Stimulated activated CD4-positive, alpha-beta T cell treated with anti-CD3 and anti-CD28 coated beads, Interleukin-15, amount 100 ng/mL, for 1 hour (primary cell): ENCODE measurements at places on chromosomes 3 and 15.

DNA sequence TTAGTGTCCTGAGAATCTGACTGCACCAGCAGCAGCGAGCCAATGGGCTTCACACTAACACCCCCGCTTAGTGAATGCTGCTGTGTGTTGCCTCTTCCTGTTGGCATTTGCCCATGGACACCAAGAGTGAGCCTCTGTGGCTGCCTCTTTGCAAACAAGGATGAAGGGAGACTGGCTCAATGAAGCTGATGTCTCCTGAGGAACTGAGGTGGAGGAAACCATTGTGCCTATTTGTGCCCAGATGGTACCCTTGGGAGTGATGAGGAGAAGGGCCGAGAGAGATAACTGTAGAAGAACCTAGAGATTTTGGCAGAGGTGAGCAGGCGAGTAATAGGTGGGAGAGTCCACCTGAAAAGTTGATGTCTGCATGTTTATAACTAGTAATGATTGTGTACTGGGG is 51.2 kb downstream of the IL20RB start:
- no peak for DNase-seq

DNA sequence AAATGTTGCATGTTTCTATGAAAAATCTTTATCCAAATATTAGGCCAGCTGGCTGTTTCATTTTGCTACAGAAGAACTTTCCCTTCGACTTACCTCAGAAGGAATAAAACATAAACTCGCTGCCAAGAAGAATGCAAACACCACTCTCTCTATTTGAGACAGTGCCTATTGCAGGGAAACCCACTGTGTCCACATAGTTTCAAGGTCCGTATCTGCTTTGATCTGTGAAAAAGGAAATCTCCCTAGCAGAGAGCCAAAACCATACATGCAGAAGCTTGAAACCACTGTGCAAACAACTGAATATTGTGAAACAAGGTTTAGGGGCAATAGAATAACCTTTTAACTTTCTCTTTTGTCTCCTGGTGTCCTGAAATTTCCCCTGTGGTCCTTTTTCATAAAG is 35.0 kb upstream of the CAPN7 start:
- DNase-seq: no peak

- no peak for DNase-seq
These were observed 172.9 kb upstream of the CTDSPL start for GRCh38 chr3:37688756-37689155.

DNA sequence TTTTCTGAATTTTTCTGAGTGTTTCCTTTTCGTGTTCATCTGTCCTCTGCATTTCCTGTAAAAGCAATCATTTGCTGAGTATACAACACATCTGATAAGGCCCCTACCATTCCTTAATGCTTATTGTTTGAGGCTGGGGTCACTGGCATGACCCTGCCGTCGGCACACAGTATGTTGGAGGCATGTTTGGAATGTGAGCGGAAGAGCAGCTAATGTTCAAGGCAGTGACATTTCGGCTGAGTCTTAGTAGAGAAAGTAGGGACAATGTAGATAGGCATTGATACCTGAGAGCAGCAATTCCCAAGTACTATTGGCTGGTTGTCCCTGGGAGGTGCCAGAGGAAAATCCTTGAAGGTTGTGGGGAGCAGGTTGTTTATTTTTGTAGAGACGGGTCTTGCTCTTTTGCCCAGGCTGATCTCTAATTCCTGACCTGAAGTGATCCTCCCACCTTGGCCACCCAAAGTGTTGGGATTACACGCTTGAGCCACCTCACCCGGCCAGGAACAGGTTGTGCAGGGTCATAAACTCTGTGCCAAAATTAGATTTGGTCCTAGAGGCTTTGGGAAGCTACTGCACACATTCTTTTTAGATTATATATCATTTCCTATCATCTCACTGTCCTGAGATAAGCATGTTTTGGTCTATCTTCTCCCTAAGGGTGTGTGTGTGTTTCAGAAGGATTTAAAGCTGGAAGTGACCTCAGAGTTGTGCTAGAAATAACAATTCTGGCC is 13.5 kb downstream of the PTPN23 start:
- no peak for DNase-seq

GRCh38 chr3:50610181-50610971 is 1.2 kb downstream of the CISH start:
- DNase-seq: no peak

DNA sequence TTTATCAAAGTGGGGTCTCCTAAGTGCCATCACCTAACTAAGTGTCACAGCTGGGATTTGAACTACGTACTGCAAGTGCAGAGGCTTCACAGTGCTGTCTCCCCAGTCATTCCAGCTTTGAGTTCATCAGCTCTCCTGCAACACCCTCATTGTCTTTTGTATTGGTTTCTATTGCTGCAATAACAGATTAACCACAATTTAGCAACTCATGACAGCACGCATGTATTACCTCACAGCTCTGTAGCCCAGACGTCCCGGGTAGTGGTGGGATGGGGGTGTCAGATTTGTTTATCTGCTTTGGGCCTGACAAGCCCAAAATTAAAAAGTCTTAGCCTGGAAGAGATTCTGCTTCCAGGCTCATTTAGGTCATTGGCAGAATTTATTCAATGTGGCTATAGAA is 220.5 kb upstream of the LRRN1 start:
- DNase-seq: no peak

DNA sequence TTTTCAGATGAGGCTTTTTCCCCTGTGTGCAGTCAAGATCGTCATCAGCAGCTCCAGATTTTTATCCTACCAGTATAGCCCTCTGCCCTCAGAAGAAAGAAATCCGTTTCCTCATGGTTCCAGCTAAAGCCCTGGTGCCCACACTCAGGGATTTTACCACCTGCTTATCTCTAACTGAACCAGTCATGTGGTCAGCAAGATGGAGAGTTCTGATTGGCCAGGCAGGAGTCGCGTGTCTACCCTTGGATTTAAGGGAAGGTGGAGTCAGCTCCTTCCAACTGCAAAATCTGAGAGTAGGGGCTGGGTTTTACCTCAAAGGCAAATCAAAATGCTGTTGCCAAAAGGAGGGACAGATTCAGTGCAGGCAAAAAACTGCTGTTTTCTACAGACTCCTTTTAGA is 135.3 kb downstream of the LRTM1 start:
- DNase-seq: no peak

DNA sequence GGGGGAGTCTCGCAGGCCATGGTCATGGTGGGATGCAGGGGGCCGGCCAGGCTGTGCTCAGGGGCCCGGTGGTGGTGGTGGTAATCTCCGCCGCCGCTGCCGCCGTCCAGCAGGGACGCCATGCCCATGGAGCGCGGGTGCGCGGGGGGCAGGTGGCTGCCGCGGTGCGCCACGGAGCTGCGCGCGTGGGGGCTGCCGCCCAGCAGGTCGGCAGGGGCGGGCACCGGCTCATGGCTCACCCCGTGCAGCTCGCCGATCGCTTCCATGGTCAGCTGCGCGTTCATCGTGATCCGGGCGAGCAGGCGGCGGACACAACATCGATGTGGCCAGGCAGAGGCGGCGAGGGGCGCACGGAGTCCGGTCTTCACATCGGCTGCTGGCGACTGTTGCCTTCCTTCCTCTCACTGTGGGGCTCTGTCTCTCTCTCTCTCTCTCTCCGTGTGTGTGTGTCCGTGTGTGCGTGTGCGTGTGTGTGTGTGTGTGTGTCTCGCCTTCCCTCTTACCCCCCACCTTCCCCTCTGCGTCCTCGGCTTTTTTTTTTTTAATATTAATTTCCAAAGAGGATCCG is 451 bp downstream of the ONECUT1 start:
- no peak for DNase-seq

DNA sequence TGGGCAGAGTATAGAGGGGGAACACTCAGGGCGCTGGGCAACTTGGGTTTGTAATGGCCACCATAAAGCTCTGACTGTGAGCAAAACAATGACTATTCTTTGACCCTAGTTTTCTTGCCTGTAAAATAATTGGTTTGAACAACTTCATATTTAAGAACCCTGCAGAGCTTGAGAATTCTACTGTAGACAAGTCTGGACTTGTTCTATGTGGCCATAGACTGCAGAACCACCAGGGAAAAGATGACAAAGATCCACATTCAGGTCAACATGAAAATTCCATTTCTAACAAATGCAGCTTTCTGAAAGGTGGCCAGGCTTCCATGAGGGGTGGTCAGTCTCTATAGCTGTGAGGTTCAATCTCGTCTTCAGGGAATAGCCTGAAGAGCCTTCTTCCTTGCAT is 239.4 kb upstream of the LRRN1 start:
- no peak for DNase-seq

GRCh38 chr3:27085829-27086730 is 283.1 kb downstream of the NEK10 start:
- no peak for DNase-seq

- no peak for DNase-seq
These were observed 38.7 kb downstream of the HSPBAP1 start for GRCh38 chr3:122754929-122755328.

DNA sequence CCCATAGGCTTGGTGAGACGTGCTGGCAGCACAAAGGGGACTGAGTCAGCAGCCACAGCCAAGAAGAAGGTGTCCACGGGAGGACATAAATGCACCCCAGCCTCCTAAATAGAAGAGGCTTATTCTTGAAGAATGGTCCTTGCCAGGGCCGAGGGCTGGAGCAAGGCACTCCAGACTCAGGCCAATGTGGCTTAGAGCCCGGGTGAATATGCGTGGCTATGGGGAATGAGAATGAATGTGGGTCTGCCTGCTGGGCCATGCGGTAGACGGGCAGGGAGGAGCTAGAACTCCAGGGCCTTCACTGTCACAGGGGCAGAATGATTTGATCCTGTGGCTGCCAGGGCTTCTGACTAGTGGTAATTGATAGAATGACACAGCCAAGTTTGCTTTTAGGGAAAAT is 34.0 kb downstream of the DHX30 start:
- DNase-seq: no peak

GRCh38 chr3:68315964-68316363 is 616.4 kb downstream of the TAFA4 start:
- no peak for DNase-seq

DNA sequence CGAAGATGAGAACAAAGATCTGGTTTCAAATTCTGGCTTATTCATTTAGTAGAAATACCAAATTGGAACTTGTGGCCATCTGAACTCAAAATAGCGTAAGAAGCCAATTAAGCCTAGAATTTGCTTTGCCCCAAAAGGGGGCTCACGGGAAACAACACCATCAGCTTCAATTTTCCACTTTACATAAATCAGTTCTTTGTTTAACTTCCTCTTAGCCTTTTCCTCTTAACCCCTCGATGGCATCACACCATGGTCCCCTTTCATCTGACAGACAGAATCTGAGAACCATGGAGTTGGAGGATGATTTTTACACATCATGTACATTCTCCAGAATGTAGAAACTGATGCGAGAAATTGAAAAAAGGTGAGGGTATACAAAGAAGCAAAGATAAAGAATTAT is 207.0 kb downstream of the FOXP1 start:
- DNase-seq: no peak

DNA sequence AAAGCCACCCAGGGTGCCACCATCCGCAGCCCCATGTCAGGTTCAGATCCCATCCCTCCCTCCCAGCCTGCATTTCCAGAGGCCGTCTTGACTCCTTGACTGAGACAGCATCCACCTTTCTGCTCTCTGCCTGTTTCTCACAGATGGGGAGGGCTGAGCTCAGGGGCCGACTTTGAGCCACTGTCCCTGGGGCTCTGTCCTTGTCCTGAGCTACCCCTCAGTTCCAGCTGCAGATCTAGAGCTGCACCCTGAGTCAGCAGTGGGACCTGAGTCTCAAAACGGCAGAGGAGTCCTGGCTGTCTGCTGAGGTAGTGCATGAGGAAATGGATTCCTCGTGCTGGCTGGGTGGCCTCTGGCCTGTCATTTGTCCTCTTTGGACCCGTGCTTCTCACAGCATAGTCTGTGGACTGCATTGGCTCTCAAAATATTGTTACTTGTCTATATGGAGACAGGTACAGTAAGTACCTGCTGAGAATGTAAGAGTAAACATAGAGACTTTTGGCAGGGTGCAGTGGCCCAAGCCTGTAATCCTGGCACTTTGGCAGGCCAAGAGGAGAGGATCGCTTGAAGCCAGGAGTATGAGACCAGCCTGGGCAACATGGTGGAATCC is 22.3 kb downstream of the RPLP1 start:
- no peak for DNase-seq

GRCh38 chr15:31392761-31393401 is 66.2 kb downstream of the KLF13 start:
- DNase-seq: no peak

DNA sequence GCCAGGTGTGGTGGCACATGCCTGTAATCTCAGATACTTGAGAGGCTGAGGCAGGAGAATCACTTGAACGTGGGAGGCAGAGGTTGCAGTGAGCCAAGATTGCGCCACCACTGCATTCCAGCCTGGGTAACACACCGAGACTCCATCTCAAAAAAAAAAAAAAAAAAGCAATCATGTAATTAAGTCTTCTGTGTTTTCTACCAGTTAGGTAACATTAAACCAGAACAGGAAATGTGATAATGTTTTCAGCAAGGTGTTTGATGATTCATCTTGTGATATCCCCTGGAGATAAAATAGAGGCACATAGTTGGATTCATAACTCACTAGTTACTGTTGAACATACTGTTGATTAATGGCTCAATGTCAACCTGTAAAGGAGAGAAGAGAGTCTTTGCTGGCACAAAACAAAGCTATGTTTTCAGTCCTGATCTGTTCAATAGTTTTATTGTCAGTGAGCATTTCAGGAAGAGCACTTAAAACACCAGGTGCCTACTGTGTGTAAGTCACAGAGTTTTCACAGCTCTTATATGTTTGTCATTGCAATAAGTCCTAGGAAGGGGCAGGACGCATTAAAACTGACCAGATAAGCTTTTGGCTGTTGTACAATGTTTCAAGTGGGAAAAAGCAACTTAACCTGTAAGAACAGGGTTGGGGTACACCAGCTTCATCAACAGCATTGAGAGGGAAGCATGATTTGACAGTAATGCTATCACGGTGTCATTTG is 19.5 kb downstream of the DNAJB11 start:
- no peak for DNase-seq

DNA sequence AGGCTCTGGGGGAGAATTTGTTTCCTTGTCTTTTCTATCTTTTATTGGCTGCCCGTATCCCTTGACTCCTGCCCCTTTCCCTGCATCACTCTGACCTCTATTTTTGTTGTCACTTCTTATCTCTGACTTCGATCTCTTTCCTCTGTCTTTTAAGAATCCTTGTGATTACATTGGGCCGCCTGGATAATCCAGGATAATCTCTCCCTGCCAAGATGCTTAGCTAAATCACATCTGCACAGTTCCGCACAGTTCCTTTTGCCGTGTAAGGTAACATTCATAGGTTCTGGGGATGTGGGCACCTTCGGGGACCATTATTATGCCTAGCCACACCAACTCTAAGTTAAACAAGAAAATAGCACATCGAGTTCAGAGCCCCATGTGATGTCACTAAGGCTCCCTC is 103.0 kb upstream of the DPPA4 start:
- no peak for DNase-seq

- no peak for DNase-seq
These were observed 8.7 kb downstream of the BTD start for GRCh38 chr3:15610082-15610759.

- no peak for DNase-seq
These were observed 415.4 kb upstream of the RORA start for GRCh38 chr15:61644550-61644949.

DNA sequence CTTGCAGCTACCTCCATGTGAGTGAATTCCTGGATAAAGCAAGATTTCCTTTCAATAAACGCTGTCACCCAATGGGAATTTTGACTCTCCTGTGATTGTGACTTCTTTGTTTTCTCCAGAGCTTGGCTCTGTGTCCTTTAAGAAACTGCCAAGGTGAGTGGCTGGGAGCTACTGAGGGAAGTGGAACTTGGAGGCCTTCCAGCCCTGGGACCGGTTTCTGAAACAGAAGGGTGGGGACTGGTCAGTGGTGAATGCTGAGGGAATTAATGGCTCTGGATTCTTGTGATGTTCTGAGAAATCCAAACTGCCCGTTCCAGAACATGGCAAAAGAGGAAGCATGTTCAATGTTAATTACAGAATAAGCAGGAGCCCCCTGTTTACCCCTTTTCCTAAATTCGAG is 41.1 kb upstream of the MYZAP start:
- no peak for DNase-seq
